ENCODE measurements at places on chromosomes 6 and 20.

GRCh38 chr20:24131281-24131680, 142.7 kb upstream of the GGTLC1 start:
- DNase-seq, result no peak

GRCh38 chr20:55258559-55258958, 746.8 kb downstream of the CBLN4 start:
- no peak for DNase-seq

DNA sequence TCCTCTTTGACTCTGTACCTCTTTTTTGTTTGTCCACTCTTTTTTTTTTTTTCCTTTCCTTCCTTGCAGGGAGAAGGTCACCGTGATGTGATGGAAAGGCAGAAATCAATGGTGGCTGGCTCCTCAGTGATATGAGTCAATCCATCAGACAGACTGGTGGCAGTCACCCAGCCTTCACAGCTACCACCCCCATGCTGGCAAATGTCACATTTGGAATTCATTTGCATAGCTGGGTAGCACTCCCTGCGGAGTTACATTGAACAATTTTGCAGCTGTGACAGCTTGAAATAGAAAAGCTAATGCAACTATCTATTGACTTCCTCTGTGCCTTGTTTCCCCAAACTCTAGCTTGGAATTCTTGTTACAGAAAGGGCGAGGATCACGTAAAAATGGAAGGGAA, 668.4 kb downstream of the C6orf118 start:
- no peak for DNase-seq

GRCh38 chr20:33180169-33180568, 12.2 kb downstream of the BPIFA2 start:
- DNase-seq, result no peak

DNA sequence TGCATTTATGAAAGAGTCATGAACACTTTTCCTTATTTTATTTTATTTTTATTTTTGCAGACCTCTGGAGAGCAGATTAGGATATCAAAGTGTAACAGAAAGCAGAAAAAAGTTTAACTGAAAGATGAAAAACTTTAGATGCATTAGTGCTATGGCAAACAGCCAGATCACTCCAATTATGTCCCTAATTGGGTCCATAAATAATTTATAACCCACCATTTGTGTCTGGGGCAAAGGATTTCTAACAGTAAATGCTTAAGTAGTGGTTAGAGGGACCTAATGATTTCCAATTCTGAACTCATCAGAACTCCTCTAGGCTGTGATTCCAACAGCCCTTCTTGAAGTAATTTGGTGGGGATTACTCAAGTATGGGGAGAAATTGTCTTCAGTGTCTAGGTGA, 93.7 kb upstream of the PROKR2 start:
- DNase-seq, result no peak

DNA sequence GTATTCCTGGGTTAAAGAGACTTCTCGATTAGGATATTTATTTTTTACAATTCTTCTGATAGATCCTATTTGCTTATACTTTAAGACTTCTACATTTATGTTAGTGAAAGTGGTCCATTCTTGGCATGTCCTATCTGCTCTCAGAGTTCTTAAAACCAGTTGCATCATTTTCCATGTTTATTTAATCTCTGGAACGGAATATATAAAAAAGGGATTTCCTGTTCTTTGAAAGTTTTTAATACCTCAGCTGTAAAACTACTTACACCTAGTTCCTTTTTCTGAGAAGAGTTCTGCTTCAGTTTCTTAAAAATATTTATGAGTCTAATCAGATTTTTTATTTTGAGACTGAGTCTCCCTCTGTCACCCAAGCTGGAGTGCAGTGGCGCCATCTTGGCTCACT, 18.0 kb upstream of the MYL9 start:
- DNase-seq, result no peak

DNA sequence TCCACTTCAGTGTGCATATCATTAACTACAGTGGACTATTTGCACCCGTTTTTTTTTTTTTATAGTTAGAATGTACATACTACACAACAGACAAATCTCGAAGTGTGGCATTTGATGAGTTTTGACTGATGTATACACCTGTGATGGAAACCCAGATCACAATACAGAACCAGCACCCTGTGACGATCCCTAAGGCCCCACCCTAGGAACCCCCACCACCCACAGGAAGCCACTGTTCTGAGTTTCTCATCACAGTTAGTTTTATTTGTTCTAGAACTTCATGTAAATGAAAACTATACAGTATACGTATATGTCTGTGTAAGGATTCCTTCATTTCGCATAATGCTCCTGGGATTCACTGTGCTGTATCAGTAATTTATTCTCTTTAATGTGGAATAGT, 102.8 kb downstream of the IRF4 start:
- no peak for DNase-seq

DNA sequence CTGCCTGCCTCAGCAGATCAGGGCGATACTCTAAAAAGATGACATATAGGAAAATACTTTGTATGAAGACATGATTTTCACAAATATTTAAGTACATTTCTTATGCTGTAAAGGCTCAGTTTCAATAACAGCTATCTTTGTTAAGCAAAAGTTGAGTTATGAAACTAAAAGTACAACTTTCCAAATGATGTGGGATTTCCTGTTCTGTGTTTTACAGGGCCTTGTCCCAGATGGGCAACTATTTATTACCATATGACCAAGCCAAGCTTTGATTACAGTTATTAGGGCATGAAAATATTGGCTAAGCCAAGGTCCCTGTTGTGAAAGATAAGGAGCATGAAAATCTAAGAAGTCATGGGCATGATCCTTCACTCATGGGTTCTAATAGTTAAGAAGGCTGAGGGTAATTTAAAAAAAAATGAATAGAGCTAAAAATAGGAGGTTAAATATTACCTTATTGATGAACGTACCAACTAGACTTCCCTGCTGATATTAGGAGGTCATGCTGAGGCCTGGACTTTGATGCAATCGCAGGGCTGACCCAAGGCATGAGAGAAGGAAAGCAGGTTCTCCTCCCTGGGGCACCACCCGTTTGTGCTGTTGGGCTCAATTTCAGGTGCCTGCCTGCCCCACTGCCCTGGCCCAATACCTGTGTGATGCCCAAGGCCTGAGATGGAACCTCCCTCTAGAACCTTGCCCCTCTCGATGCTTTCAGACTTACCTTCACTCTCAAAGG, 294.4 kb upstream of the PRDM1 start:
- no peak for DNase-seq

DNA sequence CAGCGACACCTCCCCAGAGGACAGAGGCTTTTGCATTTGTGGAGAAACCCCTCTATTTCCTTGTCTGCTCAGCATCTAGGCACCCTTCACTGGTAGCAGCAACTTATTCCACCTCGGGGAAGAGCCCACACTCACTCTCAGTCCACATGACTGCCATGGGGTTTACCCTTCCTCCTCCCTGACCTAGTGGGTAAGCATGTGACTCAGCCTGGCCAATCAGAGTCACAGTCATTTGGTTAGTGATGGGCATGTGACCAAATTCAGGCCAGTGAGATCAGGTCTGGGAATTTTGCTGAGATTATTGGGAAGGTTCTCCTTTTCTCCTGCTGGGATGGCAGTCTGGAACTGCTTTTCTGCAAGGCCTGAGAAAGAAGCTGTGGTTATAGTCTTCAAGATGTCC, 145.7 kb upstream of the PHACTR3 start:
- DNase-seq, result no peak

DNA sequence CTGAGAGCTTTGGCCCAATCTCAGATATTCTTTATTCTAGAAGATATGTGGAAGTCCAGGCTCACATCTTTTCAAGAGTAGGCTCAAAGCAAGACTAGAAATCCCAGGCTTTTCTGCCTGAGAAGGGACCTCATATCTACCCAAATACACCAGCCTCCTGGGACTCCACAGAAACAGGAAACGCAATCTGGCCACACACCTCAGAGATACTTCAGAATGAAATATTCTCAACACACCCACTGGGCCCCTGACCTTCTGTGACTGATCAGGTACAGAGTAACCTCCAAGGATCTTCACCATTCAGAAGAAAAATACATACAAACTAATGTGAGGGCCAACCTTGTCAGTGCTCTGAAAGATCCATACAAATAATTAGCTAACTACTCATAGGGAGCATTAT, 183.2 kb downstream of the HIVEP2 start:
- DNase-seq, result no peak

- DNase-seq, result no peak
These were observed 49.3 kb downstream of the PHACTR2 start for GRCh38 chr6:143727035-143727434.

- DNase-seq, result no peak
These were observed 56.6 kb upstream of the BLCAP start for GRCh38 chr20:37584238-37584807.

DNA sequence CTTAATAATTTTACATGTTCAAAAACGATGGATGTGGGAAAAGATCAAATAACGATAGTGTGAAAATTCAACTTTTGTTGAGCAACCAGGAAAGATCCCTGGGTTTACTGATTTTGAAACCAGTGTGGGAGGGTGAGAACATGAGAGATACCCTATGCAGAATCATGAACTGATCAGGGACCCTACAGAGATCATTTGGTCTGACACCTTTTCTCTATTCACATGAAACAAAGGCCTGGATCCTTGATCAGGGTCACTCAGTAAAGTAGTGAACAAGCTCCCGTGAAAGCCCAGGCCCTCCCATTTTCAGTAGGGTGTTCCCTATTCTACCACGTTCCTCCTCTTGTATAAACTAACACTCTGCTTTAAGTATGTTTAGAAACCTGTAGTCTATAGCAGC, 60.5 kb upstream of the DUSP22 start:
- no peak for DNase-seq

DNA sequence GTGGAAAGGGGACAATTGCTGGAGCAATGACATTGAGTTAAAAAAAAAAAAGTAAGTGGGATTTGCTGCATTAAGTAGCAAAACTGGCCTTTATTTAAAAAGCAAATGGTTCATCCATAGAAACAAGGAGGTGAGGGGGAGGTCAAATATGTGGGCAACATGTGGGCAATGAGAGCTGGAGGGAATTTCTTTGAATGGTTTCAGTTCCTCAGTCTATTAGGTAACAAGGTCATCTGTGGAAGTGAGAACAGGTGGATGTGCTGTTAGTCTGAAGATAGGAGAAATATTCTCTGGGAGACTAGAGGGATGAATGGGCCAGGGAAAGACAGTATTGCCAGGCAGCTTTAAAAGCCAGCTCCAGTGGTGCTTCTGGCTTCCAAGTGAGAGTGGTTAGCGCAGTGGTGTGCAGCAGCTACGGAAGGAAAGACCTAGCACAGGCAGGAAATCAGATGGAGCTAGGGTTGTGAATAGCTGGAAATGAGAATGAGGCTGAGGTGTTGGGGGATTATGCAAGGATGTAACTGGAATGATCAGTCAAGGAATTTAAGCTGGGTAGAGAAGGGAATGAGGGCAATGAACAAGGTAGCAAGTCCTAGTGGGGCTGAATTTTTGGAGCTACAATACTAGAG, 727.6 kb downstream of the PTPRT start:
- DNase-seq, result no peak

DNA sequence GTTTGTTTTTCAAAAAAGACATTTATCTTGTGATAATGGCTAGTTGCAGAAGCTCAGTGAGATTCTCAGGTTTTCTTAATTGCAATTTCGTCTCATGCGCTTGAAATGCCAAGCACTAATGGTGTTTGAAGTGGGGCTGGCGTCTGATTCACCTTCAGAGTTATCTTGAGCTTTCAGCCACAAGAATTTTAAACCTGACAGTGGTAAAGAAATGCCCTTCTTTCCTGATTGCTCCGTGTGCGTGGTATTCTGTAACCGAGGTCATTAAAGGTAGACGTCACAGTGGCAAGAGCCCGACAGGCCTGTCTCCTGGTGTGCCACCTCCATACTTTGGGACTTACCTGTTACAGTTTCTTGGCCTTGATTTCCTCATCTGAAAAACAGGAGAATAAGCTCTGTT, 126.5 kb upstream of the QKI start:
- DNase-seq, result no peak

- DNase-seq, result no peak
These were observed 64.0 kb downstream of the ARHGAP18 start for GRCh38 chr6:129645830-129646579.

GRCh38 chr20:50843331-50844276, 48.7 kb downstream of the BCAS4 start:
- no peak for DNase-seq

DNA sequence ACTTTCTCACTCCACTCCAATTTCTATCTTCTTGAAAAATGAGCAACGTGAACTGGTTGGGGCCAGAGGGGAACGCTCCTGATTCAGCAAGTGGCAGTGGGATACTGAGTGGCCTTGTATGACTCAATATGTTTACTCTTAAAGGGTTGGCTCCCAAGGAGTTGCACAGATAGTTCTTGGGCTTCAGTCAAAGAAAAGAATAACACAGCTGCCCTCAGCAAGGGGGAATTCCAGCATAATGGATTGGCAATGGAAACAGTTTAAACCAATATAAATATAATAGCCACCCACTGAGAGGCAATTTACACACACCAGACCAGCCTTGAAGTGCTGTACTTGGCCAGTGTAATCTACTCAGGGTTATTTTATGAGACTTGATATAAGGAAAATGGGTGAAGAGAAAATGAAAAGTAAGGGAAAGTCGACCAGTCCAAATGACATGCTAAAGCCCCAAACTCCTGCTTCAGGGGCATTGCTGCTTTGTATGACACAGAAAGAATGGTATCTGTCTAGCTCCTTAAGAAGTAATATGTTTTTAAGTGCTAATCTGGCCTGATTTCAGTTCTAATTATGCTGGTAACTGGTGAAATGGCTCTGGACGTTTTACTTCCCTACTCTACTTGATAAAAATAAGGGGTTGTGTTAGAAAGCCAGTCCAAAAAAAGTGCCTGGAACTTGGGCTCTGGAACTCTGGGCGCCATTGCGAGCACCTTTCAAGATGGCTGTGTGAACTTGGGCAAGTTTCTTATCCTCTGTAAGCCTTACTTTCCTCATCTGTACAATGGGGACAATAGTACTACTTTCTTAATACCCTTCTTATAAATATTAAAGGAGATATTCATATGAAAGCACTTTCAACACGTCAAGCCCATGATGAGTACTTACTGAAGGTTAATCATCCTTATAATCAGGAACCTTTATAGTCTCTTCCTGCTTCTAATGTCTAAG, 712.9 kb upstream of the MAP3K7 start:
- DNase-seq, result no peak

DNA sequence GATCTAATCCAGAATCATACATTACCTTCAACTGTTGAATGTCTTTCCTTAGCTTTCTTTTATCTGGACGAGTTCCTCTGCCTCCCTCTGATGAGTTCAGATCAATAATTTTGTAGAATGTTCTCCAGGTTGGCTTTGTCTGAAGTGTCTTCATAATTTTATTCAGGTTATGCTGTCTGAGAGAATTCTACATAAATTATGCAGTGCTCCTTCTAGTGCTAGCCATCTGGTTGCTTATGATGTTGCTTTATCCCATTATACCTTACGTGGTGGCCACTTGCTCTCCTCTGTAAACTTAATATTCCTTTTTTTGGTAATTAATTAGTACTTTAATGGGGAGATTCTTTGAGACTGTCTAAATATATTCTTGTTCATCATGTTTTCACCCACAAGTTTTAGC, 67.7 kb upstream of the PTCHD4 start:
- DNase-seq, result no peak

- no peak for DNase-seq
These were observed 295.6 kb downstream of the UTRN start for GRCh38 chr6:144580771-144581170.

DNA sequence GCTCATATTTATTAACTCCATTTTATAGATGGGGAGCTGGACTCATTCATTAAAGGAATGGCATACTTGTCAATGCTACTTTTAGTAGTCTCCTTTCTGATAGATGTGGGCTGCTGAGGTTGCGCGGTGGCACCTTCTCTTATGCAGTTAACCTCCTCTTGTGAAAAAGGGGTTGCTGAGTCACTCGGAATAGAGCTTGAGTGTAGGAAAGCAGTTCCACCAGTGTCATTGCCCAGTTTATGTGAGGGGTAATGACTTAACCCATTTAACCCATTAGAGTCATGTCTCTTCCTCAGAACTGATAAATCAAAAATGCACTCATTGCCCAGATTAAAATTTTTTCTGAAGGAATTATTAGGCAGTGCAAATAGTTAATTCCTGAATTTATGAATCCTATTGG, 6.3 kb downstream of the MAPK14 start:
- peak; percentile 12 for DNase-seq

All from activated T-helper 9 cell treated with anti-CD3 and anti-CD28 coated beads, Interleukin-2, amount 50 U/mL, for 16 hours (primary cell).